ENCODE measurements at places on chromosomes 2 and 18.

- no peak for DNase-seq
Observed at GRCh38 chr18:23453680-23454058, 582 bp downstream of the RIOK3 start.

DNA sequence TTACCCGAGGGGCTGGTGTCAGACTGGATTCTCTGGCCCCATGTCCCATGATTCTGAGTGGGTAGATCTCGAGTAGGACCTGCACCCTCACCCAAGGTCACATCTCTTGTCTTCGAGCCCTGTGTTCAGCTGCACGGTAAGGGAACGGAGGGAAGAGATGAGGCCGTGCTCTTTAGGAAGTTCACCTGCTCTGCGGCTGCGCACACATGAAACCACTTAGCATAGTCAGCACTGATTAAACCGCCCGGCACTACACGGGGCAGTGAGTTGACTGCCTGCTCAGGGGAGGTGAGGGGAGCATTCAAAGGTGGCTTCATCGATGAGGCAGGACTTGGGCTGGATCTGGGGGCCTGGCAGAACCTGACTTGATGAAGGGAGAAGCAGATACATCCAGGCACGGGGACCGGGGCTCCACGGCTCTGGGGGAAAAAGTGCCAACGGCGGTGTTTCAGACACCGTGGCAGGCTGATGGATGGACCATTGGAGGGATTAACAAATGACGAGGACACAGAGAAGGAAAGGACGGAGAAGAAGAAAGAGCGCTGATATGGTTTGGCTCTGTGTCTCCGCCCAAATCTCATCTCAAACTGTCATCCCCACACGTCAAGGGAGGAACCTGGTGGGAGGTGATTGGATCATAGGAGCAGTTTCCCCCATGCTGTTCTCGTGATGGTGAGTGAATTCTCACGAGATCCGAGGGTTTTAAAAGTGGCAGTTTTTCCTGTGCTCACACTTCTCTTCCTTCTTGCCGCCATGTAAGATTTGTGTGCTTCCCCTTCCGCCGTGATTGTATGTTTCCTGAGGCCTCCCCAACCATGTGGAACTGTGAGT, 248.6 kb downstream of the CYP26B1 start:
- DNase-seq: no peak

DNA sequence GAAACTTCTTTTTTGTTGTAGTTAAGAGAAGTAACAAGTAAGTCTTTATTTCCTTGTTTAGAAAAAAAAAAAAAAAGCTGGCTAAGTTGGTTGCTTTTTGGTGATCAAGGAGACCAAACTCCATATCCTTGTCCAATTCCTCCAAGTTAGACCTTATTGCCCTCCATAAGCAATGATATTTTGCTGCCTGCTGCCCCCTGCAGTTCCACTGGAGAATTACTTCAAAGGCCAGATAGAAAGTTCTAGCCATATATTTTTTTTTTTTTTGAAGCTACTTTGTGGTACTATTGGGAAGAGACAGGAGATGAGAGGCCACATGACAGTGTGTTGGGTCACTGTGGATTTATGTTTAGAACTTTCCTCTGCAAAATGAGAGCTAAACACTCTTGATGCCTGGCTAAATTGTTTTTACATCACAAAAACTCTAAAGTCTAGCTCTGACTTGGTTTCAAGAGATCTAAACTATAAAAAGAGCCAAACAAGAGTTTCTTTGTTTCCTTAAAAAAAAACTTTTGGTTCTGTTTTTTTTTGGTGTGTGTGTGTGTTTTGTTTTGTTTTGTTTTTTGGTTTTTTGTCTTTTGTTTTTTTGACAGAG, 80.7 kb upstream of the RASGRP3 start:
- peak; percentile 37 for DNase-seq

DNA sequence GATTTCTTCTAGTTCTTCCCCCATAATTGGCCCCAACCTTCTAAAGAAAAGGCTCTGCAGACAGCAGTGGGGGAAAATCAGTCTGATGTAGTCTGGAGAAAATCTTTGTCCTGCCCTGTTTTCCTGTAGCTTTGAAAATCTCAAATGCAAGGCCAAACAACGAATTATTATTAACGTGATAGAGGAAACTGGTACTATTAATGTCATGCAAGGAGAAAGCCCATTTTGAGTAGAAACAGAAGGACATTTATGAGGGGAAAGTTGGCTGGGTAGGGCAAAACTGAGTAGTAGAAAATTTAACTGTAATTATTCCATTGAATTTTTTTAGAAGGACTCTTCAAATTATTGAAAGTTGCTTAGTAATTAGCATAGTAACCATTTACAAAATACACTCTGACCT, 98.8 kb downstream of the FMNL2 start:
- no peak for DNase-seq

- no peak for DNase-seq
Observed at GRCh38 chr2:206851521-206851920, 86.1 kb downstream of the FASTKD2 start.

- no peak for DNase-seq
Observed at GRCh38 chr2:191349990-191350389, 104.8 kb downstream of the MYO1B start.

- no peak for DNase-seq
Observed at GRCh38 chr2:47309472-47309951, 93.4 kb upstream of the MSH2 start.

- no peak for DNase-seq
Observed at GRCh38 chr2:222442665-222443064, 18.3 kb downstream of the SGPP2 start.

DNA sequence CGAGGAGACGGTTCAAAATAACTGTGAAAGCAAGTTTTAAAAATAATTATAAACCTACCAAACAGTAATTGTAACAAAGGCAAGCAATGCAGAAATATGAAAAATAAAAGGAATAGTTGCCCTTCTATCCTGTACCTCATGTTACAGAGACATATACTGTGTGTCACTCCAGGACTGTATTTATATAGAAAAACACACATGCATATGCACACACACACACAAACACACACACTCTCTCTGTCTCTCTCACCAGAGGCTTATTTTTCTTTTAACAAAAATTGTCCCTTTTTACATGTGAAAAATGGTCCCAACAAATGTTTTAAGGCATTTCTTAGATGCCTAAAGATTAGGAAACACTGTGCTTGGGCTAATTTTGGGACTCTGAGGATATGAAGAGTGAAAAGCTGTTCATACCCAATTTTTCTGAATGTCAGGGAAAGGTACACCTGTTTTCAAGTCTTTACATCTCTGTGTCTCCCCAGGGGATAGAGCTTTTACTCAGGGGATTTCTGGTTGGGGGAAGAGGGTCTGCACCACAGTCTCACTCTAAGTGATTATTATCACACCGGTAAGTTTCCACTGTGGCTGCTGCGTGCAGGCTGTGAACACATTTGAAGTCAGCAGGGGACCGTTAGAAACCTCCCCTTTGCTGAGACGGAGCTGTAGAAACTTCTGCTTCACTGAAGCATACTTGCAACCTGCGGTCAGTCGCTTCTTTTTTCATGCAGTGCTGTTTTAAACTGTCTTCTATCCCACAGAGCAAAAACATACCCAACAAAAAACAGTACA, 51.4 kb upstream of the SPAG16 start:
- DNase-seq: peak; percentile 28

GRCh38 chr2:109676346-109676902, 62.3 kb downstream of the SOWAHC start:
- DNase-seq: no peak

GRCh38 chr2:81304154-81304830, 999.7 kb upstream of the LRRTM1 start:
- DNase-seq: no peak

GRCh38 chr2:649426-650342, 27.5 kb downstream of the TMEM18 start:
- no peak for DNase-seq

DNA sequence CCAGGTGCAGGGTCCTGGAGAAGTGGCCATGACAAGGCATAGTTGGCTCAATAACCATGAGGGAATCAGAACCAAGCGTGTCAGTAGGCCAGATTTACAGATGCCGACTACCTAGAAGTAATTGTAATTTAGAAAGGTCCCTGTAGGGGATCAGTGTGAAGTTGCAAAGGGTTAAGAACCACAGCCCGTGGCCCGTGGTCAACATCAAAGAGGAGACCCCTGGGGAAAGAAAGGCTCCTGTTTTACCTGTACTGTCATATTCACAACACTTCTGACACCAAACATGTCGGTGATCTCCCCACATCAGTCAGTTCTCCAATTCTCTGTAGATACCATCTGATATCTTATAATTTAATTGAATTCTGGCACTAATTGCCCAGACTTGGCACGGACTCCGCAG, 31.0 kb downstream of the SP100 start:
- no peak for DNase-seq

DNA sequence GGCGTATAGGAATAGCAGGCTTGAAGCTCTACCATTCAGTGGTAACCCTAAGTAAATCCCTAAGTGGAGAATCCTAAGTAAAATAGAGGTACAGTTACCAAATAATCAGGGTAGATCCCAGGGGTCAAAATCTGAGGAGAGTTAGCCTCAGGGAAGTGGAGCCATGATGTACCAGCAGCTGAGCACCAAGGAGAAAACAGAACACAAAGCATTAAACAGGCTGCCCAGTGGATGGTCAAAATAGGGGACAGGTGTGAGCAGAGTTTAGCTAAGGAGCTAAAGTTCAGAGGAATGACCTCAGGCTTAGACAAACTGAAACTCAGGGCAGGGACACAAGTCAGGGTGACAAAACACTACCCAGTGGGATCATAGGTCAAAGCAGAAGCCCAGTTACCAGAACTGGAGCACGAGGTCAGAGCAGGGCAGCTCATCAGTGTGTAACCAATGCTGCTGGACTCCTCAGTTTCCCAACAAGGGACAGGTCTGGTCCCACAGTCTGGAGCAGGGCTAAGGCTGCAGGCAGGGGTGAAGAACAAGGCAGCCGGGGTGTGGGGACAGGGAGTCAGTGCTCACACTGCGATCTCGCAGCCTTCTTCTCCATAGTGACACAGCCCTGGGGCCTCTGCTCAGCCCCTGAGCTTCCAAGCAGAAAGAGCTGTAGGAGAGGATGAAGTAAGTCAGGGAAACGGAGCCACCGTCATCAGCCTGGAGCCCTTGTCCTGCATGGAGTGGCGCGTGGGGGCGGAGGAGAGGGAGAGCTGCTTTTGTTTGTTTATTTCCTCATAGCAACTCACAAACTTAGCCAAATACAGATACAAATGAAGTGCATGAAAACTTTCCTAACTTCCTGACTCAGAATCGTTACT, 264.0 kb downstream of the MREG start:
- no peak for DNase-seq

DNA sequence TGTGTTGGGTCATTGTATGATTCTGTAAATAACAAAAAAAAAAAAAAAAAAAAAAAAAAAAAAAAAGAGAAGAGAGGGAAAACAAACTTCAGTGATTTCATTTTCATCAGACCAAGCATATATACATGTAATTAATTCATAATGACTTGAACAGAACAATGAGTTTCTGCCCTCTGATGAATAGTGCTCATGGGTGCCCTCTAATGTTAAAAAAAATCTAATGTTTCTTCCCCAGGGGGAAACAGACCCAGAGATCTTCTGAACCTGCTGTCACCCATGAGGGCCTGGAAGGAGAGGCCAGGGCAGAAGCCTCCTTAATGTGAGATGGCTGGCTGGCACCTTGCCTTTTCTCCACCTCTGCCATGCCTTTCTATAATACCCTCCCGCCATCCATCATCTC, 289.2 kb downstream of the ZNF521 start:
- DNase-seq: no peak

DNA sequence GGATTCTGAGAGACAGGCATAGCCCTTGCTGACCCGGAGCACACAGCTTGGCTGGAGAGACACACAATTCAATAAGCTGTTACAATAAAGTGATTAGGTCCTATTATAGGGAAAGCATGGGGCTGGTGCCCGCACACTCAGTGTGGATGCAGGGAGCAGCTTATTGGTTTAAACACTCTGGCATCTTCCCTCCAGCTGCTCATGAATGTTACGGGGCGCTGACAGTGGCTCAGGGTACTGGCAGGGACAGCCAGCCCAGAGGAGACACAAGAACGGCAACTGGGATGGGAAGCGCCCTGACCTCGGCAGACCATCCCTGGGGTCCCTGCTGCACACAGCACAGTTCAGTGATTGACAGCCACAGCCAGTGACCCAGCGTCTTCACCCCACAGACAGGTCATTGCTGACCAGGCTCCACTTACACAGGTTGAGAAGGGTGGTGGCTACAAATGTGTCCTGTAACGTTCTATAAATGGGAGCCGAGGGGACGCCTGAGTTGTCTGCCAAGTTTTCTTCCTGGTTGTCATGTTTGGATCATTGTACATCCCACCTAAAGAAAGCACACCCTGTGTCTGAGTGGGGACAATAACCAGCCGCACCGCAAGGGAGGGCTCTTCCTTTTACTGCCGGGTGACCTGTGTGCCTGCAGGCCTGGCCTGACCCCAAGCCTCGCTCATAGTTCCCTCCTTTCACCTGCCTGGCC, 60.3 kb downstream of the SH3BP4 start:
- no peak for DNase-seq

- DNase-seq: no peak
Observed at GRCh38 chr2:225040856-225041206, 1.4 kb downstream of the DOCK10 start.
